ENCODE measurements at places on chromosomes 11 and 22.

DNA sequence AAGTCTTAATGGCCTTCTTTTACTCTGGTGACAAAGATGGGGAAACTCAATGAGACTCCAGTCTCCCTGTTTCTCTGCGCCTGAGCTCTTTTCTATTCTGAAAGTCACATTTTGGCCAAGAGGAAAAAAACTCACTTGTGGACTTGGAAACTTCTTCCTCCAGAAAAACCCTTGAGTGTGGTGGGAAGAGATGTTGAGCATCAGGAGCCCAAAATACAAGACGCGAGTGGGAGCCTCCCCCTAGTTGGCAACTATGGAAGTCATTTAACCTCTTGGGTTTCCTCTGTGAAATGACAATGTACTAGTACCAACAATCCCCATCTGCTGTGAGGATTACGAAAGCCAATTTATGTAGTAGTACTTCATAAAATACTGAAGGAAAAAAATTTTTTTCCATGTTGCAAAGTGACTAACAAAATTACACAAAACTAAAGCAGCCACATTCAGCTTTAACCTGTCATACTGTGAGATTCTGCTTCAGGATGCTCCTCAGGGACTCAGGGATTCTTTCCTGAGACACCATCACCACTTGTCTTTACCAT, 524 bp upstream of the SLC25A17 start:
- DNase-seq = no peak

GRCh38 chr11:119586181-119586580, 142.8 kb downstream of the NECTIN1 start:
- DNase-seq = no peak

DNA sequence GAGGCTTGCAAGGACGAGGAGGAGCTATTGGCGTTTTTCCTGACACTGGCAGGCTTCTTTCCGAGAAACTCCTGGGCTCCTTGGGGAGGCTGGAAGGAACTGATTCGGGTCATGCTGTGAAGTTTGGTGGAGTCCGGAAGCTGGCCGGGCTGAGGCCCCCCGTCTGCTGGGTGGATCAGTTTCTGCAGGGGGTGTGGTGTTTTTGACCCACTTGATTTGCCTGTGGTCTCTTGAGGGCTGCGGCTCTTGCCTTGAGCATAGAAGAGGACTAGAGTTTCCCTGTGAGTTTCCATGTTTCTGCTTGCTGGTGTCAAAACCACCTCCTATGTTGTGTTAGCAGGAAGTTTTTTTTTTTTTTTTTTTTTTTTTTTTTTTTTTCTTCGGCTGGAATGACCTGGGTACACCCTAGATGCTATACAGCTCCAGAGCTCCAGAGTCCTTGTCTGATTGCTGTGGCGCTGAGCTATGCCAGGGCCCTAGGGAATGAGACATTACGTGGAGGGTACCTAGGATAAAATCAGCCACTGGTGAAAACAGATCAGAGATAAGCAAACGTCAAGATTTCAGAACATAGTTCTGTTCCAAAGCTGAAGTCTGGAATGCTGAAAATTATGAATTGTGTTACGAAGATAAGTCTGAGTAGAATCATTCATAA, 728 bp downstream of the TBC1D22A start:
- DNase-seq = peak; percentile 67

- no peak for DNase-seq
These were observed 68.4 kb downstream of the GAS2 start for GRCh38 chr11:22734628-22735345.

DNA sequence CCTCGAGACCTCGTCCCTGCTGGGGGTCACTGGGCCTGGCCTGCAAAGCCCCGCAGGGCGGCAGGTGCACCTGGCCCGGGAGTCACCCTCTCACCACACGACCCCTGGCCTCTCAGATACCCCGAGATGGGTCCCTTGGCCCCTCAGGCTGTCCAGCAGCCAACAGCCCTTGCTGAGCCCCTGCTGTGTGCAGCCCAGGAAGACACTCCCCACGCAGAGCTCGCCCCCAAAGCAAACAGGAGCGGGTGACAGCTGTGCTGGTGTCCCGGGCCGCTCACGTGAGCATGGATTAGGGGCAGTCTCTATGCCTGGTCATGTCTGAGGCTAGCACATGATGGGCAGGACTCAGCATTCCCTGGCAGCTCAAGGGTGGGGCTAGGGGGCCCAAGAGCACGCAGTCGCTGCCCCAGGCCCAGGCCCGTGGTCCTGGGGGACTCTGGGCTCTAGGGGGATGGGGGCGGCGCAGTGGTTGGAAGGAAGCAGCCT, 31.3 kb downstream of the WNT7B start:
- DNase-seq = no peak

DNA sequence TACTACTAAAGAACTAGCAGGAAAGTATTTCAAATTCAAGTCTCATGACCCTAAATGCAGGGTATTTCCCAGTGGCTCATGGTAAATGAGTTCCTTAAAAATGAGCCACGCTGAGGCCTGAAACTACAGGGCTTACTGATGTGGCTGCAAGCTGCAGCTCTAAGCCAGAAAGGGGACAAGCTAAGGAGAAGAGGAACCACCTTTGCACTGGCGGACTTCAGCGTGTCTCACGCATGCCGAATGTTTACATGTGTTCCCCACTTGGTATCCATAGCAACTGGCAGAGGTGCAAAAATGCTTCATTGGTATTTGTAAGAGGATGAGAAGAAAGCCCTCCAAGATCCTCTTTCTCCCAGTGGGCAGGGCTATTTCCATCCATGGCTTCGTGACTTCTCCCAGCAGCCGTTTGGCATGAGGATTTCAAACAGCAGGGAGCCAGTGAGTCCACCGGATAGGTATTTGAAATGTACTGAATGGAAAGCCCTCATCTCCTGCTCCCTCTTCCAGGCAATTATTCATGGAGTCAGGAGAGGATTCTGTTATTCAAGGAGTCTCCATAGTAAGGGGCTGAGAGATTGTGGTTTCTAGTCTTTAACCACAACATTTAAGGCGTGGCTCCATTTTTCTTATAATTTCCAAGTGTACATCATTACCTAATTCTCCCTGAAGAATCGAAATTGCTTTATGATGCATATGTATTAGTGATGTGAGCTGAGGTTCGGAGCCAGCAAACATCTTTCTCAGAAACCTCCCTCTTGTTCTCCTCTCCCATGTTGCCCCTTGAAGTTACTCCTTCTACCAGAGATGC, 55.3 kb upstream of the CD44 start:
- peak; percentile 87 for DNase-seq

DNA sequence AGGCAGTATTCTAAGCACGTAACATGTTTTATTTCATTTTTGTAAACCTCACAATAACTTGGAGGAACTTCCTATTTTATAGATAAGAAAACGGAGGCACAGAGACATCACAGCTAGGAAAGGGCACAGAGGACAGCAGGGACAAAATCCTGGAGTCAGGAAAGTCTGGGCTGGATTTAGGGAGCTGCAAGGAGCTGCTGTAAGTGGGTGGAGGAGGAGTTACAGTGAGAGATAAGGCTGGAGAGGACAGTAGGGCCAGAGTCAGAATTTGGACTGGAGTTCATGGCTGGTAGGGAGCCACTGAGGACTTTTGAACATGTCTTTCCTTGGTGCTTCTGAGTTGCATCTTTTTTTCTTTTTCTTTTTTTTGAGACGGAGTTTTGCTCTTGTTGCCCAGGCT, 32.2 kb upstream of the PTPRJ start:
- no peak for DNase-seq

DNA sequence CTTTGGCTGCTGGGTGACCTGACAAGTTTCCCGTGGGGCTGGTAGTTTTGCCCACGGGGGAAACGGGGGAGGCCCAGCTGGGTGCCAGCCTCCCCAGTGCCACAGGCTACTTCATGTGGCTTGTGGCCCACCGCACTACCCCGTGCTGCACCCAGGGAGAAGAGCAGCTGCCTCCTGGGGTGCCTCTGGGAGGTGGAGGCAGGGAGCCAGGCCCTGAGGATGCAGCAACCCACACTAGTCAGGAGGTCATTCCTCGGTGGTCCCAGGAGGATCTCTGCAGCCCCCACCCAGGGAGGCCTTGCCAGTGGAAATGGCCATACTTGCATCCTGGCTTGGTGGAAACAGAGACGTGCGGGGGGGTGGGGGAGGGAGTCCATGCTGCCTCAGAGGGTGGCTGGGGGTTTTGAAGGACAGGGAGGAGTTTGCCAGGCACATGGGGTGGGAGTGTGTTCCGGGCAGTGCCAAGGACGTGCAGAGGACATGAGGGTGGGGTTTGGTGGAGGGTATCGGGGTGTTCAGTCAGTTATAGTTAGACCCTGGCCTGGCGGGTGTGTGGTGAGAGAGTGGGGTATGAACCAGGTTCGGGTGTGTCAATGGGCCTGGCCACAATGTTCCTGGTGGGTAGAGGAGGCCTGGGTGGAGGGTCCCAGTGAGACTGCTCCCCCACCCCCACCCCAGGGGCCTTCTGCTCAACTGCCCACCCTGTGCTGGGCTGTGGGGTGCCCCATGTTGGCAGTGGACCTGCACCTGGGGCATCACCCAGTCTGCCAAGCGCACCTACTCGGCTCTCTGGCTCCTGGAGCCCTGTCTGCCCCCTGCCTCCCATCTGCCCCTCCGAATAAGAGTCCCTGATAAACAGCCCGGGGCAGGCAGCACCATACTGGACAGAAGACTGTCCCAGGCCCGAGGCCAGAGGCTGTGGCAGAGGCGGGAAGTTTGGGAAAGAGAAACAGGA, 3.8 kb downstream of the PIM3 start:
- no peak for DNase-seq

DNA sequence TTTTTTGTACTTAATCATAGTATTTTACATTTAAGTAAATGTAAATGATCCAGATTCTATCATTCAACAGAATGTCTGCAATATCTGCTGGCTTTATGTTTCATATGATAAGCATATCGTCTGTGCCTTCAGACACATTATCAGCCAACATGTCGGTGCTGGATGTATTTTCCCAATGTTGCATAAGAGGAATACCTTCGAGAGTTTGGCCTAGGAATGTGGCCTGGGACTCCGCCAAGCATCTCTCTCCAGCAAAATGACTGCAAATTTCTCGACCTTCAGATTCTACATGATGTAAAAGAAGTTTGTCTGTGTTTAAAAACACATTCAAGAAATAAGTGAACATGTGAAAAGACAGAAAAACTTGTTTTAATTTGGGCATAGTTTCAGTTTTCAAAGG, 6.9 kb downstream of the BDNF start:
- no peak for DNase-seq

DNA sequence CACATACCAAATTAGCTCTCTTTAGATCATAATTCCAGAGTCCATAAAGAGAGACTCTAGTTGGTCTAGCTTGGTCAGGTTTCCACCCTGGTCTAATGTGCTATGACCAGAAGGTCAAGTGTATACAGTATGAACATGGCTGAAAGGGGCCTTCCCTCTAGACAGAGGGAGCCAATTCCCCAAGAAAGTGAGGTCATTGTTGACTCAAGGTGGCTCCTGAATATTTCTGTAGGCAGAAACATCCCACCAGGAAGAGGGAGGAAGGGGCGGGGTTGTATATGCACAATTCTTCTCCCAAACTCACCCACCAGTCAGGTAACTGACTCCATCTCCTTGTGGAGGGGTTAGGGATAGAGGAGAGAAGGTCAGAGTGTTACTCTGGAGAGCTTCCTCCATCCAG, 281.8 kb upstream of the PLET1 start:
- DNase-seq = no peak

DNA sequence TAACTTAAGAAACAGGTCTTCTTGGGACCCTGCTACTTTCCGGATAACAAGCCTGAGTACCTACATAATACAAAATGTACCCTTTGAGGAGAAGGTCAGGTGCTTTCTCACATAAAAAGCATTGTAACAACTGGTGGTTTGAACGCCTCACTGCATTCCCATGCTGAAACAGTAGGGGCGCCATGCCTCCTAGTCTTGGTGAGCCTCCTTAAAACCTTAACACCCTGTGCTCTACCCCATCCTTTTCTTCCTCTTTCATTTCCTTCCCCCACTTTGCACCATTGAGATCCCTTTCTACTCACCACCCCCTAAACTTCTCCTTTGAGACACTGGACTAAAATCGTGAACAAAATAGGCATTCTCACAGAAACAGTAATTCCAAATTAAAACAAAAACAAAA, 729.3 kb downstream of the NTM start:
- DNase-seq = no peak

DNA sequence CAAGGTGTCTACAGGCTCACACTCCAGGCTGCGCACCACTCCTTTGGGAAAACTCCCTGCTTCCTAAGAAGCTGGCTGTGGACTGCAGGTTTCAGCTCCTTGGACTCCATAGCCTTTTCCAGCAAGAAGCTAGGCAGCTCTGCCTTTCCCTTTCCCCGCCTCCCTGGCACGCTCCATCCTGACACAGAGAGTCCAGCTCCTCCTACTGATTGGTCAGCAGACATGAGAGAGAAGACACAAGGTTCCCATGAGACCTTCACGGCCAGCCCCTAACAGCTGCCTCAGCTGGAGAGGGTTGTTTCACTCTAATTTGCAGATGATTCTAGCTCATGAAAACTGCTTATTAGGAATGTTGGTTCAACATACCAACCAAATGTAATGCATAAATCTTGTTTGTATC, 27.6 kb downstream of the TENM4 start:
- DNase-seq = no peak

- no peak for DNase-seq
These were observed 30.5 kb downstream of the ARAP1 start for GRCh38 chr11:72721689-72722049.

GRCh38 chr22:30873661-30874060, 94.9 kb downstream of the MORC2 start:
- DNase-seq = no peak

GRCh38 chr11:78927511-78927910, 352.8 kb upstream of the NARS2 start:
- no peak for DNase-seq

- DNase-seq = no peak
These were observed 21.4 kb upstream of the HMOX1 start for GRCh38 chr22:35359380-35360065.

DNA sequence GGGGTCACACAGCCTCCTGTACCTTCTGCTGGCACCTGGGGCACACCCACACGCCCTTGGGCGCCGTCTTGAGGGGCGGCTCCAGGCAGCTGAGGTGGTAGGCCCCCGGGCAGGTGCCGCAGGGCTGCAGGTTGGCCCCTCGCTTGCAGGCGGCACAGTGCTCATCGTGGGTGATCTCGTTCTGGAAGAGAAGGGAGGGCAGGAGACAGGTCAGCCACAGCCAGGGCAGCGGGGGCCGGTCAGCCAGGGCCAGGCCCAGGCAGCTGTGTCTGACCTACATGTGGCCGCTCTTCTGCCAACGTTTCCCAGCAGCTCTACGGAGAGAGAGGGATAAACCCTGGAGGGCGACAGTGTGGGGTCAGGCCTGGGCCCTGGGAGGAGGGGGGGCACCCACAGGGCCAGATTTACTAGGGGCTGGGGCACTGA, 121.9 kb downstream of the PHF21B start:
- DNase-seq = no peak

GRCh38 chr22:50058906-50059880, 1.1 kb upstream of the TTLL8 start:
- no peak for DNase-seq

DNA sequence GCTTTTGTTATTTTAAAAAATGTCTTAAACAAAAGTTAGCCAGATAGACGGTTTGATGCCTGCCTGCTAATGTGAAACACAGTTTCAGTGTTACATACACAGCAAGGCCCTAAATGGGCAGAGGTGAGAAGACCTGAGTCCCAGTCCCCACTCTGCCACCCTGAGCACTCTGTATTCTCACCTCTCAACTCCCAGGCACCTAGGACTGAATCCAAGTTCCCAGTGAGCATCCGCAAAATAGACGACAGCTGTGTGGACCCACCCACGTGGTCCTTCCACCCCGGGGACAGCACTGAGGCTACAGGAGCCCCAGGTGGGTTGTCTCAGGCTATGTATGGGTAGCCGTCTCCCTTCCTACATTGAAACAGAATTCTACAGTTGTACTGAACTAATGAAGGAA, 111.5 kb downstream of the RPL27A start:
- no peak for DNase-seq

- DNase-seq = no peak
These were observed 93.2 kb downstream of the PHF21B start for GRCh38 chr22:44916281-44917231.
